Activated T-cell treated with anti-CD3 and anti-CD28 coated beads, Interleukin-2, amount 50 U/mL, for 24 hours (primary cell): ENCODE measurements at places on chromosomes 1 and 21.

DNA sequence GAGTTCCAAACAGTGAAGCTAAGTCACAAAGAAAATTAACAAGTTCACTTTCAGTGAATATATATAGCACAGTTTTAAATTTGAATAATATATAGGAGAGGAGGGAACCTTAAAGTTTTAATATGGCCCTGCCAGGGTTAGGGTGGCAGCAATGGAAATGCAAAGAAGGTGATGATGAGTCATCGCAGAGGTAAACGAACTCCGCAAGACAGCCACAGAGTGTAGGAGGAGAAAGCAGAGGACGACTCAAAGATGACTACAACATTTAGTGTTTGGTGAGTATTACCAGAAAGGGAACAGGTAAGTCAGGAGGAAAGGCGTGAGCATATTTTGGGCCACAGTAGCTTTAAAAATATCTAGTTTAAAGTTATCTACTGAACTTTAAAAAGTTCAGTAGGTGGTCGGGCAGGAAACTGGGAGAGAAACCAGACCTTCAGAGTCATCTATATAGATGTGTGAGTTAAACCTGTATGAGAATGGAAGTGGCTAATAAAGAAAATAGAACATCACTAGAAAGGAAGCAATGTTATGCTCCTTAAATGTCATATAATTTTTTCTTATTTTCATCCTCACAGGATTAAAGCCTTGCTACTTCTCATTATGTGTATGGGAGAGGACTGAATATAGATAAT is 75.7 kb downstream of the UCHL5 start:
- DNase-seq, result no peak

- DNase-seq, result no peak
Measured at GRCh38 chr1:219085082-219085481, 88.6 kb upstream of the LYPLAL1 start.

GRCh38 chr1:156675210-156676113 is 1.7 kb downstream of the NES start:
- no peak for DNase-seq

DNA sequence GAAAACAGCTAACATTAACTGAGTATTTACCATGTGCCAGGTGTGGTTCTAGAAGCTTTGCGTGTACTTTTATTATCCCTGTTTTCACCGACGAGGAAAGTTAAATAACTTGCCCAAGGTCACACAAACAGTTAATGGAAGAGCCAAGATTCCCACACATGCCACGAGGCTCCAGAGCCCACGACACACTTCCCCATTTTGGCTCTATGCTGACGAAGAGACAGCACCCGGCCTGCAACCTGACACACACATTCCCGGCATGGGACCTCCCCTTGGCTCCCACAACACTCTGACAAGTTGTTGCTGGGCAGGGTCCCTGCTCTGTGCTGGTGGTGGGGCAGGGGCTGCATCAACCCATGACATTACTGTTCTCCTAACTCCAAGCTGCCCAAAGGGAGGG is 52.8 kb downstream of the RAP1GAP start:
- DNase-seq, result no peak

DNA sequence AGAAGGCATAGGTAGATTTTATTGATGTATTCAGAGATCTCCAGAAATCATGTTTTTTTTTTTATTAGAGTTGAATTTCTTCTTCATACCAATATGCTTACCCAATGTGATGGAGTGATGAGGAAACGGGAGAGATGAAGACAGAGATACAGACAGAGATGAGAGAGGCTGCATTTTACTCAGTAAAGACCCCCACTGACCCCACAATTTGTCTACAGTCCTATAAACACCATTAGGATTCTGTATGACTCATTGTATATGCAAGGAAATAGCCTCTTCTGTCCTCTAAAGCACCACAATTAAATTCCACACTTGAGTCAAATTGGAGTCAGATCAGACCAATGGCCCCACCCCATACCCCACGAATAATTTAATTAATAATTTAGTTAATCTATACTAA is 44.0 kb downstream of the RUNX1 start:
- DNase-seq, result no peak

GRCh38 chr1:228969953-228970800 is 234.9 kb downstream of the RHOU start:
- no peak for DNase-seq
